NCI-H1417 treated with DMSO at 0.1 percent for 48 hours (cell line): ENCODE measurements at places on chromosomes 3 and 15.

GRCh38 chr15:100777821-100778220, 101.8 kb upstream of the ALDH1A3 start:
- no peak for DNase-seq

DNA sequence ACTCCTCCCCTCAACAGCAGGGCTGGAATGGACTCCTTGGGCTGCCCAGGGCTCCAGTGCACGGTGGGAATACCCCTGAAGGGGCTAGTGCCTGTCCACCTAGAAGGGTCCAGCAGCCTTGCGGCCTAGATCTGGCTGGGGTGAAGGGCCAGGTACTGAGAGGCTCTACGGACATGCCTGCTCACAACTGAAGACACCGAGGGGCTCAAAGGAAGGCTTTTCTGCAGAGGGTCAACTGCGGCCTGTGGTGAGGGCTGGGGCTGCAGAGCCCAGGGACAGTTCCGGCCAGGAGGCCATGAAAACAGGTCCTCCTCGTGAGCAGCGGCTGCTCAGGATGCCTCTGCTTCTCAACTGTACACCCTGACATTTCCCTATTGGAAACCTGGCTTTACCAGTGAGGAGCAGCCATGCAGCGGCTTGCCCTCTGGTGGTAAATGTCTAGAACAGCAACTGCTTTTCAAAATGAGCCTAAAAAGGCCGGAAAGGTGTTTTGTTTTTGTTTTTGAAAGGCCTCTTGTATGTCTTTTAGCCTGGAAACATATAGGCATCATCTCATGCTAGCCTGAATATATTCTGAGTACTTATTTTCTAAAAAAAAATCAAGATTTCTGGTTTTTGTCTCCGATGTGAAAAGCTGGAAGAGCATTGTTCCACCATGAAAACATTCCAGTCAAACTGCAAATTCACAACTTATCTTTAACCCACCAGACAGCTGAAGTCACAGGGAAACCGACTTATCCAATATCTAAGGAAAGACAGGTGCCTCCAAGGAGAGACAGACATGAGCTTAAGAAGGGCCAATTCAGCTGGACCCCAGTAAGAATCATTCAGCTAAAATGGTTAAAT, 163.4 kb downstream of the KLF13 start:
- no peak for DNase-seq

DNA sequence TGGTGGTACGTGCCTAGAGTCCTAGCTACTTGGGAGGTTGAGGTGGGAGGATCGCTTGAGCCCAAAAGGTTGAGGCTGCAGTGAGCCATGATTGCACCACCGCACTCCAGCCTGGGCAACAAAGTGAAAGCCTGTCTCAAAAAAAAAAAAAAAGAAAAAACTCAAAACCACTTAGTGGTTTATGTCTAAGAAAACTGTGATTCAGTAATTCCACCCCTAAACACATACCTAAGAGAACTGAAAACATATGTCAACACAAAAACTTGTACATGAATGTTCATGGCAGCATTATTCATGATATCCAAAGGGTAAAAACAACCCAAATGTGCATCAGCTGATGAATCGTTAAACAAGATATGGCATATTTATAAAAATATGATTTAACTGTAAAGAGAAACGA, 14.3 kb downstream of the SPG21 start:
- no peak for DNase-seq

GRCh38 chr15:91393186-91393585, 293.1 kb downstream of the SV2B start:
- DNase-seq: no peak

- no peak for DNase-seq
Measured at GRCh38 chr3:42852441-42852840, 23.2 kb downstream of the CYP8B1 start.

DNA sequence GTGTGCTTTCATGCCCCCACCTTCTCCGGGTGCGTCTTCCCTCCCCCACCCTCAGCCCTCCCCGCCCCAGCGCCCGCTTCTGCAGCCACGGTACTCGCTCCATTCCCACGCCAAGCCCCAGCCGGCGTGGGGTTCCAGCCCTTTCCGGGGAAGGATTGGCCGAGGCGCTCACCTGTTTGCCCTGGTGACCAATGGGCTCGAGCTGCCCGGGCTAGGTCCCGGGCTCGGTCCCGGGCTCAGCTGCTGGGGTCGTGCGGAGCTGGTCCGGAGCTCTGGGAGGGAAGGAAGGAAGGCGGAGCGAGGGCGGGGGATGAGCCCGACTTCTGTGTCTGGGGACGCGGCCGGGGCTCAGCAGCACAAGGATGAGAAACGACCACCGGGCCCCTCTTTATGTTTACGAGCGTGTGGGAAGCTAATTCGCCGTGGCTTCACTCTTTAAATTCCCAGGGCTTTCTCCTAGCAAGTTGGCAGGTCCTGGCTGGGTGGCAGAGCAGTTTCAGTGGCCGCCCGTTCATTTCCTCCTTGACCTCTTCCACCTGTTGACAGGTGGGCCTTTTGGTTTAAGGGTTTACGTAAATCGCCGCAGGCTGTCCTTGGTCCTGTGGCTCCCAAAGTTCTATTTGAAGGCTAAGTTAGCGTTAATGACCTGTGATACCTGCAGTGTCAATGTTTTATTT, at the start of gene IGSF10:
IGSF10 (minus strand) TSS at position 288 of the 677 bp plus-strand sequence. CDS start 2,352 bp downstream, outside the sequence.
- DNase-seq: no peak

DNA sequence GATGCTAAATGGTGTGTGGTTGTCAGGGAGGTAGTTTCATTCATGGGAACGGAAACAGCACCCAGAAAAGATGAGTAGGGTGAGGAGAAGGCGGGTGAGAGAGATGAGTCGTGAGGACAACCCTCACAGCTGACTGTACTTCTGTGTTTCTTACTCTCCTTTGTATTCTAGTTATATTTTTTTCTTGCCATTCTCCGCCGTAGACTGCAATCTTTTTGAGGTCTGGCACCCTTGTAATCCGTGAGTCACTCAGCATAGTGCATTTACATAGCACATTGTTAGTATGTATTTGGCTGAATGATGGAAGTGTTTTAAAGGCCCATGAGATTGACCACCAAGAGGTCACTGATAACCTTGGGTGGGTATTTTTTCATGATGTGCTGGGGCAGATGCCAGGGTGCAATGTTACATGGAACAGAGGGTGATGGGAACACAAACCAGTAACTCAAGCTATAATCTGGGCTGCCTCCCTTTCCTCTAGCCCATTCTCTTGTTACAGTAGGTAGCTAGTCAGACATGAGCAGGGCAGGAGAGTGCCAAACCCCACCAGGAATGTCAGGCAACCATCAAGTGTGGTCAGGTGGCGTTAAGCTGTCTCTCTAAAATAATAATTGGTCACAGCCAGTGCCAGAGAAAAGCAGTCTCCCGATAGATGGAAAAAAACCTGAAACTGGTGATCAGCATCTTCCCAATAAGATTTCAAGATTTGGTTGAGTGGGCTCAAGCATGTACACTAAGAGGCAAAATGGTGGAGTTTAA, 18.8 kb upstream of the DGKG start:
- DNase-seq: no peak

- no peak for DNase-seq
Measured at GRCh38 chr3:50572158-50572557, 2.8 kb downstream of the HEMK1 start.

DNA sequence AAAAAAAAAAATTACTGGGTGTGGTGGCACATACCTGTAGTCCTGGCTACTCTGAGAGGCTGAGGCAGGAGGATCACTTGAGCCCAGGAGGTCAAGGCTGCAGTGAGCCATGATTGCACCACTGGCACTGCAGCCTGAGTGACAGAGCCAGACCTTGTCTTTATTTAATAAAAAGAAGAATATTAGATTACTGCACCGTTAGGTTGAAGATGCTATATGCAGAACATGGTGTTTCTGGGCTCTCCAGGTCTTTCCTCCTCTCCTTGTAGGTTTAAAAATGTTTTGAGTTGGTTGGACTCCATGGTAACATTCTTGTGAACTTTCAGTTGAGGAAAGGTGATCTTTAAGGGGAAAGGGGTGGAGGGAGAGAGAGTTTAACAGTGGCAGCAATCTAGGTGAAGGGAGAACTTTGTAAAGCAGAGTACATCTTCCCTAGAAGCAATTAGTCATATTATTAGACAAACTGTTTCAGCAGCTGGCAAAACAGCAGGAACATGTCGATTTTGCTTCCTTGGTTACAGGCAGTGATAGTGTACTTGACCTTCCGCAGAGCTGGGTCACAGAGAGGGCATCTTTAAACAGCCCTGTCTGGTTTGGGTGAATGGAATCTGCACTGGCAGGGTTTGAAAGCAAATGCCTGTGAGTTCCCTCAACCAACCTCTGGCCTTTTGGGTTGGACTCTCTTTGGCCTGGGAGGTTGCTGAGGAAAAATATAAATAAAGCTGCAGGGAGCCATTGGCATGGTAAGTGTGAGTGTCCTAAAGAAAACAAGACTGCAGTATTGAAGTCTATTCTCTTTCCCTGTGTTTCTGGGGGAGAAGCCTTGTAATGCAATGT, 42.8 kb downstream of the NR2C2 start:
- peak; percentile 2 for DNase-seq
